ENCODE measurements at places on chromosomes 5 and 9.

DNA sequence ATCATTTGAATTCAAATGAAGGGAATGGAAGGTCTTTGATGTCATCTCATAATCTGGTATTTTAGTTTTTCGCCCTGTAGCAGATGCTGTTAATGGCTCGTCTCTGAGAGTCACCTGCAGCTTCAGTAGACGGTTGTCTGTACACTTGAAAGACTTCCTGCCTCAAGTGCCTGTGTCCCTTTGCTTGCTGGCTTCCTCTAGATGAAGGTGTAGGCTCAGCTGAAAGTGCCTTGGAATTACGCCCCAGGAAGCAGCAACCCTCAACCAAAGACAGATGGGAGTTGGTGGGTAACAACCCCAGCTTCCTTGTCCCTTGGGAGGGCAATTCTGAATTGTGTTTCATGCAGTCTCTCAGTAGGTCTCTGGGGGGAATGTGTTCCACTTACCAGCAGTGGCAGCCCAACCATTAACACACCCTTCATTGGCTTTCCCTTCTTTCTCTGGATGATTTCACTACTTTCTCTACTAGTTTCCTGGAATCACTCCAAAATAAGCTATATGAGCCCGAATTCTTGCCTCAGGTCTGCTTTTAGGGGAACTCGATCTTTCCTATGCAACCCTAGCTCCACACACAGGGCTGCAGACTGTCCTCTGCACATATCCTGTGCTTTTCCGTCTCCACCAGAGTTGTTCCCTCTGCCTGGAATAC lies 395.6 kb downstream of the DMAC1 start:
- no peak for DNase-seq

- DNase-seq, result no peak
These were observed 42.3 kb upstream of the NR3C1 start for GRCh38 chr5:143445776-143446175.

DNA sequence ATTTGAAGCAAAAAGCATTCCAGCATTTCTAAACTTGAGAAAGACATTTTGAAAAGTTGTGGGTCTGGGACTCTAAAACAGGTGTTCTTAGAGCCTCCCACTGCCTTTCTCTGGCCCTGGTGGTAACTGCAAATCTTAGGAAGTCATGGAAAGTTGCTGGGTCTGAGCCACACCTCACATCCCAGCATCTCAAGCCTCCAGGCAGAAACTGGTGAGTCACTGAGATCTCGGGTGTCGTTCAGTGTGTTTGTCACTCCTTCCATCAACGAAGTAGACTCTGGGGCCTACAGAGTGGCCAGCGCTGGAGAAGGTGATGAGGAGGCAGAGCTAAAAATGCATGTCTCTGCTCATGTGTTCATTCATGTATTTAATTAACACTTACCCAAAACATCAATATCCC lies 59.6 kb upstream of the C5orf58 start:
- no peak for DNase-seq

- DNase-seq, result no peak
These were observed 140.9 kb downstream of the ZNF608 start for GRCh38 chr5:124605541-124605940.

DNA sequence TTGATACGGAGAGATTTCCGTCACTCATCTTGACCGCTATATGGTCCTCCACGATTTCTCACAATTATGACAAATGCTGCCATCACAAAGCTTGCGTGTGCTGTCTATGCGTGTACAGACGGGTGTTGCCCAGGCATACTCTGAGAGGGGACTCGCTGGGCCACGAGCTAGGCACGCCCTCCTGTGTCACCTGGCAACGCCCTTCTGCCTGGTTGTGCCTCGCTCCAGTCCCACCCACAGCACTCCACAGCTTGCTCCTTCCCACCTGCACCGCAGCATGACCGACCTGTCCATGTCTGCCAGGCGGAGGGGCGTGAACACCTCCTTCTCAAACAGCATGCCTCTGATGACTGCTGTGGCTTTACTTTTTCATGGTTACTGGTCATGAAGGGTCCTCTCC lies 55.6 kb downstream of the CAMSAP1 start:
- no peak for DNase-seq

- DNase-seq, result no peak
These were observed 107.7 kb downstream of the DMAC1 start for GRCh38 chr9:7691909-7692308.

GRCh38 chr5:158466191-158466590 lies 607.2 kb upstream of the CLINT1 start:
- DNase-seq, result no peak

DNA sequence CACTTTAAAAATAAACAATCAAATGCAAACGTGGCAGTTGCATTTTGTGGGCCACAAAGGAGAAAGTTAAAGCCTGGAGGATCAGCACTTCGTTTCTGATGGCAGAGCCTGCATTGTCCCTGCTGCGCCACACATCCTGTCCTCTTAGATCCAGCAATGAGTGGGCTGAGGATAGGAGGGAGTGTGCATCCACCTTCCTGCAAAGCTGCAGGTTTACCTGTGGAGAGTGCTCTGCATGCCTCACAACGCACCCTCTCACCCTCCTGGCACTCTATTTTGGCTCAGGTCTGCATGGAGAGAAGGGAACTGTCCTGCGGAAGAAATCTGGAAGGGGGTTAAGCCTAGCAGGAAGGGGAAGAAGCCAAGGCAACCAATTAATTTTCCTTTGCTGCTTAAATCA lies 212.2 kb upstream of the SLC24A2 start:
- no peak for DNase-seq

- no peak for DNase-seq
These were observed 180.5 kb downstream of the CEMIP2 start for GRCh38 chr9:71587576-71588362.

DNA sequence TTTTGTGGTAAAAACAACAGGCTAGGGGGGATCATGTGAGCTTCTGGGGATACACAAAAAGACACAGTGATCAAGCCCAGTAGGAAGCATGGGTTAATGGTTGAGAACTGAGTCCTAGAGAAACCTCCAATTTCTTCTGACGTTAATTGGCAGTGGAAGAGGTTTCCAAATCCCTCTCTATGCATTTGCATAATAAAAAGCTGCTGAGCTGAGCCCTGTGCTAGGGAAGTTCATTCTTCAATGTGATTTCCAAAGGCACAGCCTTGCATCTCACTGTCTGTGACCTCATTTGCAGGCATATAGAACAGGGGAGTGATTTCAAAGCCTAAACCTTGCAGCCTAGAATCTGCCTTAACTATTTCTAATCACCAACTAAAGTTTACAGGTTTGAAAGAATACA lies 812 bp downstream of the DNAH5 start:
- no peak for DNase-seq

DNA sequence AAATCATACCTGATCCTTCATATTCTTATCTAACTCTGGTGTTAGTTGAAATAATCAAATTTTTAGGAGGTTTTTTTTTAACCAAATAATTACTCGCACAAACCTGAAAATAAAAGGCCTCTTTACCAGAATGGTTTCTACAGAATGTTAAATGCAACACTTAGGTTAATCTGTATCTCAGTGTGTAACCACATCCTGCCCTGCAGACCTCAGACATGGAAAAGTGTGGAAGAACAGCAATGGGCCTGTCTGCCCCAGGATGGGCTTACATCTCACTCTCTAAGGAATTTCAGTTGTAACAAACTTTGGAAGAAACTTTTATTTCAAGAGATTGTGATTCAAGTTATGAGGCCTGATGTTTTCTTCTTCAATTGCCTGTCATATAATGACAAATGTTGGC lies 32.5 kb upstream of the MIER3 start:
- no peak for DNase-seq

DNA sequence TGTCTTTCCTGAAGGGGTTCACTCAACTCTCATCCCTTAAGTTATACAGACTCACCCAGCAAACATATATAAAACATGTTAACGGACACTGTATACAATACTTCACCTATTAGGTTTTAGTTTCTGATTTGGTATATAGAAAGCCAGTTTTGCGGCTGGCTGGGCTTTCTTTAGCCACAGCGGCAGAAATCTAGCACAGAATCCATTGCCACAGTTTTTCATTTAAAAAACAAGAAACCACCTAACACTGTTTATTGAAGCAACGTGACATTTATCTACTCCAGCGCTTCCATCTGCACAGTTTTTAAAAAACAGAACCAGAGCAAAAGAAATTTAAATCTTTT lies 67.3 kb downstream of the SNX30 start:
- no peak for DNase-seq

GRCh38 chr5:103433211-103433610 lies 129.4 kb downstream of the NUDT12 start:
- DNase-seq, result no peak
